ENCODE measurements at places on chromosomes 5 and 9.

DNA sequence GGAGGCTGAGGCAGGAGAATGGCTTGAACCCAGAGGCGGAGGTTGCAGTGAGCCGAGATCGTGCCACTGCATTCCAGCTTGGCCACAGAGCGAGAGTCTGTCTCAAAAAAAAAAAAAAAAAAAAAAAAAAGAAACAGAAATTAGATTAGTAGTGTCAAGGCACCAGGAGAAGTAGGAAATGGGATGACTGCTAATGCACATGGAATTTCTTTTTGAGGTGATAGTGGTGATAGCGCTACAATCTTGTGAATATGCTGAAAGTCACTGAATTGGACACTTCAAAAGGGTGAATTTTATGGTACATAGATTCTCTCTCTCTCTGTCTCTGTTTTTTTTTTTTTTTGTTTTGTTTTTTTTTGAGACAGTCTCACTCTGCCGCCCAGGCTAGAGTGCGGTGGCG lies 42.1 kb upstream of the SUB1 start:
- DNase-seq: no peak

GRCh38 chr9:124683043-124683442 lies 88.1 kb downstream of the NR6A1 start:
- no peak for DNase-seq

DNA sequence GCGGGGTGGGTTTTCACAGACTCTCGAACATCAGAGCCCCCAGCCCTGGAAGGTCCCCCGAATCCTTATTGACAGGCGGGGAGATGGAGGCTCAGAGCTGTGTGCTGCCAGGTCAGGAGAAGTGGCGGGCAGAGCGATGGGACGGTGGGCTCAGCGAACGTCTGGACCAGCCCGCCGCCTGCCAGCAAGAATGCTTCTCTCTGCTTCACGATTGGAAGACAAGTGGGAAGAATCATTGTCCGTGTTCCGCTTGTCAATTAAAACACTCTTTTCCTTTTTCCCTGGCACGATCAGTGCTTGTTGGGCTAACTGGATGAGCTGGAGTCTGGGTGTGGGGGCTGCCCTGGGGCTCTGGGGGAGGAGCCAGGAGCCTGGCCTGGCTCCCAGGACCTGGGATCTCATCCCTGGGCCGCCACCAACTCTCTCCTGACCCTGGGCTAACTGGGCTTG lies 1.6 kb downstream of the COL5A1 start:
- no peak for DNase-seq

DNA sequence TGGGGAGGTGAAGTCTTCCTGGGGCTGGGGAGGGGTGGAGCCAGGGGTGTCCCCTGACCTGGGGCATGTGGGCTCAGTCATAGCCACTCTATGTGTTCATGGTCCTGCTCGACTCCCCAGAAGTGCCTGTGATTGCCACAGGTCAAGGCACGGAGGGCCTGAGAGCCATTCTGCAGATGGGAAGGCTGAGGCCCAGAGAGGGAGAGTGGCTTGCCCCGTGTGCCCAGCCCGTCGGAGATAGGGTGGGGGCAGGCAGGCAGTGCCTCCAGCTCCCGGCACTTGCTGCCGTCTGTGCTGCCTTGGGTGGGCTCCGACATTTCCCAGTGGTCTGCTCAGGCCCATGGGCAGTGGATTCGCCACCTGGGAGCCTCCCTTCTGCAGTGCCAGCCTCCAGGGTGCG lies 74.0 kb downstream of the RXRA start:
- no peak for DNase-seq

- no peak for DNase-seq
Observed at GRCh38 chr9:27151693-27152404, 42.8 kb downstream of the TEK start.
